ENCODE measurements at places on chromosomes 16 and 17.

GRCh38 chr17:32033223-32033622 is 26.0 kb downstream of the LRRC37B start:
- DNase-seq: no peak

DNA sequence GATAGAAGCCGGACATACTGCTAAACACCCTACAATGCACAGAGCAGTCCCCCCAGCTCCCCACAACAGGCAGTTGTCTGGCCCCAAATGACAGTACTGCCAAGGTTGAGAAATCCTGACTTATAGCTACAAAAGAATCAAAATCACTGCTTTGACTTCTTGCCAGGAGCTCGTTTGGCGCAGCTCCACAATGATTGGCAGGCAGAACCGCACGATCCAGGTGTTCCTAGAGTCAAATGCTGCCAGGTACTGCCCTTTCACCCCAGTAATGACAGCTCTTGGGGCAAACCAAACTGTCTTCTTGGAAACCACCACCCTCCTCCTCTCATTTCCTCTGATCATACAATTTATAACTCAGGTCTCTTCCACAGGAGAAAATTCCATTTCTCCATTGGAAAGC is 2.2 kb upstream of the TMC5 start:
- DNase-seq: no peak

- no peak for DNase-seq
Measured at GRCh38 chr17:7204336-7204735, 15.3 kb downstream of the DLG4 start.

- DNase-seq: no peak
Measured at GRCh38 chr16:81632392-81633146, 146.5 kb upstream of the PLCG2 start.

- no peak for DNase-seq
Measured at GRCh38 chr16:53007095-53007494, 45.6 kb downstream of the CHD9NB start.

DNA sequence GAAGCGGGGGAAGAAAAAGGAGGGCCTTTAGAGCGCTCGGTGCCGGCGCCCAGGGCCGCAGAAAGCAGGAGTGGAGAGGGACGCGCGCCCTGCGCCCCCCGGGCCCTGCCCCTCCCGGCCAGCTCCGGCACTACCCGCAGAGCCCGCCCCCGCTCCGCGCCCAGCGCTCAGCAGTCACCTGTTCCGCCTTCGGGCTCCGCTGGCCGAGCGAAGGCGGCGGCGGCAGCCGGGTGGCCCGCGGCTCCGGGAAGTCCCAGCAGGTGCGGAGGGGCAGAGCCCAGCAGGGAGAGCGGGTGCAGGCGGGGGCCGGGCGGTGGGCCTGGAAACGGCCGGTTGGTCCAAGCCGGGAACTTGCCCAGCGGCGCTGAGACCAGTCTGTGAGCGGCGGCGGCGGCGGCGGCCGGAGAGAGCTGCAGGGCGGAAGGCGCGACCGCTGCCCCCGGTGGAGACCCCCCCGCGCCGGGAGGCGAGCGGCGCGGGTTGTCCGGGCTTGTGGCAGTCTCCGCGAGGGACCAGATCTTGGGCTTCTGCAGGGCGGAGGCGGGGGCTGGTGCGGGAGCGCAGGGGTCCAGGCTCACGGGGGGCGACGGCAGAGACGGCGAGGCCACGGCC is 2.2 kb downstream of the IRX3 start:
- no peak for DNase-seq

DNA sequence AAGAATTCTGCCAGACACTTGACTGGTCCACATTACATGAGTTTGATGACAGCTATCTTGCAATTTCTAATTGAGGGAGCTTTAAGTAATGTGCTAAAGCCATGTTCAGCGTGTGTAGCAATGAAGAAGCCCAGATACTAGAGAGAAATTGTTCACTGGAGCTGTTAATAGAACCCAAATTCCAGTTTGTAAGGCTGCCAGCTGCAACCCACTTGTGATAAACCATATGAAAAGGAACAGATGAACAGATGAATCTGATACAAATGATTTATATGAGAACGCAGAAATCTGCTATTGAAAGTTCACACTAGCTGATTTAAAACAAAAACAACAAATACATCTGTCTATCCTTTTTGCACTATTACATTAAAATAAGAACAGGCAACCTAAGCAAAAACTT is 6.2 kb downstream of the NACA2 start:
- no peak for DNase-seq

Data from left forelimb (tissue), 1 donor.